ENCODE measurements at places on chromosomes 13 and 19. TPM values are rescaled to one million over a fixed set of nuclear protein-coding genes. Genes with fewer than 3 reads are reported as not detected.

SYT5 gene
- total RNA-seq = 0.45 TPM

TUBA3C gene
- total RNA-seq = not detected

POU2F2 gene
- total RNA-seq = 0.08 TPM

S1PR2 gene
- 9.7 TPM for total RNA-seq

GRCh38 chr19:37718304-37718703 lies 1.3 kb downstream of the ZNF607 start:
- DNase-seq = no peak

GRCh38 chr13:40236566-40237168 lies 429.8 kb downstream of the FOXO1 start:
- DNase-seq = peak; percentile 80

DNA sequence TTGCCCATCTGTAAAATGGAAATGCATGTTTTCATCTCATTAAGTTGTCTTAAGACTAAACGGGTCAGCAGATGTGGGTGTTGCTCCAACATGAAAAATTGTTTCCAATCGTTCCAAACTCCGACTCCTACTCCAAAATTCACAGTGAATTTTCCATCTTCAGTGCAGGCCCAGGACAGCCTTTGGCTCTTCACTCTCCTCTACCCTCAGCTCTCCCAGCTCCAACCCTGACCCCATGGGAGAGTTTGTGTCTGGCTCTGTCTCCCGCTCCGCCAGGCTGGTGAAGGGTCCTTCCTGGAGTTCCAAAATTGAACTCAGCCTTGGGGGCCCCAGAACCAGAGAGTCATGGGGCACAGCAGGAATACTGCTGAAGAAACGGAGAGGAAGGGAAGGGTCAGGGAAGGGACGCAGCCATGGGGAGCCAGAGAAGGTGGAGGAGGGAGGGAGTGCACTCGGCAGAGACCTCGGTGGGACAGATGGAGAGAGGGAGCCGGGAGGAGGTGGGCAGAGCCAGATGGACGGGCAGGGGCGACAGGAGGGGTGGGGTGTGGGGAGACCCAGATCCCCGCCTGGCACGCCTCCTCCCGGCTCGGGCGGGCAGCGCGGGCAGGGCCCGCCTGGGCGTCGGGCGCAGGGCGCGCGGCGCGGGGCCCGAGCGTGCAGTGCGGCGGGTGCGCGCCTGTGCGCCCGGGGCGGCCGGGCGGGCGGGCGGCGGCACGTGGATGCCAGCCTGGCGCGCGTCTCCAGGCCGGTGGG lies 45.6 kb downstream of the CELF5 start:
- no peak for DNase-seq

- no peak for DNase-seq
Measured at GRCh38 chr19:34598217-34599155, 78.5 kb downstream of the SCGB2B2 start.

- DNase-seq = no peak
Measured at GRCh38 chr13:33051632-33052031, 35.4 kb downstream of the KL start.

DNA sequence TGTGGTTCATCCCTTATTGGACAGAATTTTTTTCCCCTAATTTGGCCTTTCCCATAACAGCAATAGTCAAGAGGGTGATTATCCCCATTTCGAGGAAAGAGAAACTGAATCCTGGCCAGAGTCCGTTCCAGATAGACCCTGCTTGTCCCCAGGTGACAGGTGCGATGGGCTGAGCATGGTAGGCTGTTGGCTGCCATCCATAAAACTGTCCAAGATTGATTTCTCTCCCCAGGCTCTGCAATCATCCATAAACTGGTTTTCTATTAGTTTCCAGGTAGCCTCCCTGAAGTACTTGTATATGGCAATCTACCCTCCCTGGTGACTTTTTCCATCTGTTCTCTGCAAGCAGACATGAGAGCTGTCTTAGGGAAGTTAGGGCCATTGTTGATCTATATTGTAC lies 25.4 kb downstream of the SERP2 start:
- no peak for DNase-seq

DNA sequence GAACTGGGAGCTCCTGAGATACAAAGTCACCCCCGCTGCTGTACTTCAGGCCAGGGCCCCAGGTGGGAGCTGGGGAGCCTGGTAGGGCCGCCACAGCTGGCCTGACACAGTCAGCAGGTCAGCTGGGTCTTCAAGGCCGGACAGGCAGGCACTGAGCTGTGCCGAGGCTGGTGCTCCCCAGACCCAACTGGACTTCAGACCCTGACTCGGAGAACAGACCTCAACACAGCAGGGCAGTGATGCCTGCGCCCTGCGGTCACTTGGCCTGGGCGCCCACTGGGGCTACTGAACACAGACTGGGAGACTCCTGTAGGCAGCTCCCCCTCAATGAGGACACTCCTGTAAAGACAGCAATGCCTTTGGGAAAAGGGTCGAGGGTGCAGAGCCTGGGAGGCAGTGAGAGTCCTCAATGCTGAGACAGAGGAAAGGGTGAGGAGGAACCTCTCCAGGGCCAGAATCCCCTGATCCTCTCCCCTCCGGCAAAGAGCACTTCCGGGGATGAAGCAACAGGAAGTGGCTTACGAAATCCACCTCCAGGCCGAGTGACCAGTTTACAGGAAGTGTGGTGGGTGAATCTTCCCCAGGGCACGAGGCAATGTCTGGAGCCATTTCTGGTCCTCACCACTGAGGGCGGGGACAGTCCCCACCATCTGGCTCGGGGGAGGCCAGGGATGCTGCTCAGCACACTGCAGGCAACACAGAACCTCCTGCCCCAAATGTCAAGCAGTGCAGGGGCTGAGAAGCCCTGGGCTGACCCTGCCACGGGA lies 40.8 kb upstream of the ISYNA1 start:
- peak; percentile 87 for DNase-seq

GRCh38 chr13:67841071-67841470 lies 610.9 kb upstream of the PCDH9 start:
- no peak for DNase-seq

GRCh38 chr19:19224852-19225494 lies 13.2 kb downstream of the NCAN start:
- peak; percentile 46 for DNase-seq

DNA sequence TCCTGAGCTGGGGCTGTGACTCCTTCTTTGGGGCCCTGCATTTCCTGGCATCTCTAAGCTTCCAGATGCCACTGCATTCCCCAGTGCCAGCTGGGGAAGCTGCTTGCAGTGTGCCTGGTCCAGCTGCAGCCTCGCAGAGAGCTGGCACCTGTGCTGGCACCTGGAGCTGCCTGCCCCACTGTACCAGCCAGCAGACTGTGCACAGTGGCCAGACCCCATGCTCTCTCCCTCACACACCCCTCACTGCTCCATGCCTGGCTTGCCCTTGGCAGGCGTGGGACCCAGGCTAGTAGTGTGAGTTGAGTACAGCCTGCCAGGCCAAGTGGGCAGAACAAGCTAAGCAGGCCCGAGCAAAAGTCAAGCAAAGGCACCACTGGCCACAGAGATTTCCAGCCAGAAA lies 327.5 kb downstream of the NDFIP2 start:
- DNase-seq = no peak

- peak; percentile 56 for DNase-seq
Measured at GRCh38 chr19:48681127-48681470, 8.3 kb upstream of the NTN5 start.

Measured in fibroblast of the aortic adventitia (primary cell).